ENCODE measurements at places on chromosomes 5 and 9. TPM values are rescaled to one million over a fixed set of nuclear protein-coding genes. Genes with fewer than 3 reads are reported as not detected.

Gene QRFP
- total RNA-seq: not detected

Gene DRD1
- not detected for total RNA-seq

DNA sequence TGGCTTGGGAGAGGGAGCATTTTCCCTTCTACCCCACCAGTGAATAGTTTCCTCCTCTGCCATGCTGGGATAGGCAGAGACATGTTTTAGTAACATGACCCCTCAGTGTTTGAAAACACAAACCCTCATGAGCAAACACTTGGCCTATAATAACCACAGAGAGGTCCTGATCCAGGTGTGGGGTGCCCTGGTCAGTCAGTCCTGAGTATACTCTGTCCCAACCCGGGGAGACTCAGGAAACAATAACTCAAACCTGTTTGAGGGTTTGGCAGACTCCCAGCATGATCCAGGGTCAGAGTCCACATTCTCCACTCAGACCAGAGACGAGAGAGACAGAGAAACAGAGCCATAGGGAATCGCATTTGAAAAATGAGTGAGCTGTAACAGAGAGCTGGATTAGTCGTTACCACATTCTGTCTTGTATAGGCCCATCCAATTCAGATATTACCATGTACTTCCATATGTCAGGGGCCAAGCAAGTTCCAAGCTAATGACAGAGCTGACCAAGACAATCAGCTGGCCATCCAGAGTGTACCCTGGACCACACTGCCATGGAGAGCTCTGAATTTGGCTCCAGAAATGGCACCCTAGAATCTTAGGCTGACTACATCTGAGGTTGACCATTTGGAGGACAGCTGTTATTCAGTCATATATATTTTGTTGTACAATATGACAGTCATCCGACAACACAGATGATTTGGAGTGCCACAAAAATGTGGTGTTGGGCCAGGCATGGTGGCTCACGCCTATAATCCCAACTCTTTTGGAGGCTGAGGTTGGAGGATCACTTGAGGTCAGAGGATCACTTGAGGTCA is 4.2 kb upstream of the CA9 start:
- DNase-seq: no peak

GRCh38 chr9:5688109-5688508 is 59.2 kb downstream of the RIC1 start:
- DNase-seq: no peak

DNA sequence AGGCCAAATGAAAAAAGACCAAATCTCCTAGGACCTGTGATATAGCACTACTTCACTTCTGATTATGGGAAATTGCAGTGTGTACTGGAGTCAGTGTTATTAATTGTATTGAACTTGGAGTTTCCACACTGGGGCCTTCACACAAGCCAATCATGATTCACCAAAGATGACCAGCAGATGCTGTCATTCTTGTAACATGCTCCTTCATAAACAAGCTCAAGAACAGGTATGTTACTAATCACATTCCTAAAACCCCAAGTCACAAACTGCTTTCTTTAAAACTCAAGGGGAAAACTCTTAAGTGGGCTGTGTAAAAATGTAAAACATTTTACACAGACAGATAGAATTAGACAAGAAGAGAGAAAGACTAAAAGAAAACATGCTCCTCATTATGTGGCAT is 5.6 kb downstream of the KLHL3 start:
- DNase-seq: no peak

GRCh38 chr5:79081779-79082178 is 12.2 kb downstream of the BHMT2 start:
- DNase-seq: no peak

DNA sequence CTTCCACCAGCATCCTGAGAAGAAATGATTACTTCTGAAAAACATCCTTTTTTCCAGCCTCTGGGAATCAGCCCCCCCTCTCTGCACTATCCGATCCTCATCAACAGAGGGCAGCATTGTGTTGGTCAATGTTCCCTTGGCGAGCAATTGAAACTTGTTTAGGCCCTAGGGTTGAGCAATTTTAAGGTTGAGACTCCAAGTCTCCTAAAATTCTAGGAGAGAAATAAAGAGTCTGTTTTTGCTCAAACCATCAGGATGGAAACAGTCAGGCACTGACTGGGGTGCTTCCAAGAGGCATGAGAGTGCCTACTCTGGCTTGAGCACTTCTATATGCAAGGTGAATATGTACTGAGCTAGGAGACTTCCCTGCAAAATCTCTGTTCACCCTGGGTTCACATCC is 12.4 kb upstream of the CYFIP2 start:
- DNase-seq: no peak

DNA sequence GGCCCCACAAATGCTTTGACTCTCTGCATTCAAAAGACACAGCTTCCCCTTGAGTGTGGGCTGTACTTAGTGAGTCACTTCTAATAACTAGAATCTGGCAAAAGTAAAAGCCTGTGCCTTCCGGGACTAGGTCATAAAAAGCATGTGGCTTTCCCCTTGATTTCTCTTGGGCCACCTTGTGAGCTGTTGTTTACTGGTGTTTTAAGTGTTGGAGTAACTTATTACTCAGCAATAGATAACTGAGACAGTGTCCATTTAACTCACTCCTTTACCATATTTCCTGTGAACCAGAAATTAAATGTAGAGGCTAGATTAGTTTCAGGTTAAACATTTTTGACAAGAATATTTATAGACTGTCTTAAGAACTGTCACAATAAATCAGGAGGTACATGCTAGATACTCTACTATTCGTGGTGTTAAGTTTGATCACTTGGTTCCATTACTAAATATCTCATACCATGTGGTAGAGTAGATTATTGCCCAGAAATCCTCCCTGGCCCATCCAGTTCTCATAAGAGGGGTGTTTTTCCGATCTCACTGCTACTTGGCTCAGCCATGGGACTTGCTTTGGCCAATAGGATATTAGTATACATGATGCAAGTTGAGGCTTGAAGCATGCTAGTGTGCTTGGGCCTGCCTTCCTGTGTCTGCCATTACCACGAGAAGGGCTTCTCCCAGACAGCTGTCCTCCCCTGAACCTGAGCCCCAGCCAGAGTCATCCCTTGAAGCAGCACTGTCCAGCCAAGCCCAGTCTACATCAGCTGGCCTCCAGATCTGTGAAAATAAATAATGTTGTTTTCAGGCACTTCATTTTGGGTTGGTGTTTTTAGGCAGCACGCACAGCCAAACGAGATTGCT is 10.4 kb upstream of the CMBL start:
- peak; percentile 27 for DNase-seq

- DNase-seq: no peak
Observed at GRCh38 chr9:92727716-92728700, 36.6 kb downstream of the BICD2 start.

- DNase-seq: no peak
Observed at GRCh38 chr5:83245037-83245436, 167.7 kb downstream of the XRCC4 start.

DNA sequence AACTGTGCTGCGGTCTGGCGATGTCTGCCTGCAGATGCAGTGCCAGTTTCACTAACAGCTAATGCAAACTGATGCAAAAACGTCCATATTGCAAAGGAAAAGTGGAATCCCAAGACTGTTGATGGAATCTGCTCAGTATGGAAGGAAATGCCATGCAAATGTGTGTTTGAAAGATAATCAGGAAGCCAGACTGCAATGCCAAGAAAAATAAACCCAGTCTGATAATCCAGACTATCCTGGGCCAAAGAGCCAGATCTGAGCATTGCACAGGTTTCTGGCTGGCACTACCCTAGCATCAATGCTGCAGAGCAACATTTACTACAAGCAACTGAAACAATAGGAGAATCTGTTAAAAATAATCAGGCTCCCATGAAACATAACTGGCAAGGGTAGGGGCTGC is 130.3 kb downstream of the FSTL4 start:
- DNase-seq: no peak

GRCh38 chr9:78439866-78440830 is 143.2 kb downstream of the PSAT1 start:
- DNase-seq: no peak

- no peak for DNase-seq
Observed at GRCh38 chr5:143207563-143208364, 195.7 kb downstream of the NR3C1 start.

DNA sequence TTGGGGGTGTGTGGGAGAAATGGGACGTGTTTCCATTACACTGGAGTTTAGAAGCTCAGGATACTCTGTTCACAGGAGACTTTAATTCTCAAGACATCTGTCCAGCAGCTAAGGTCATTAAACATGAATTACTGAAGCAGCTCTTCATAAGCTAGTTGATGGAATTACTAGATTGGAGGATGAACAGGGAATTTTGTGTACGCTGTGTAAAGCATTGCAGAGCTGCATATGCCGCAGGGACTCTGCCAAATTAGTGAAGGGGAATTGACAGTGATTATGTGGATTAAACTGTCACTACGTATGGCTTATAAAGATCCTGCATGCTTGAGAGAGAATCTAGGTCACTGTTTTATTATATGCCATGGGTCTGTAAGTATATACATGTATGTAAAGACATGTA is 177.5 kb upstream of the TBC1D2 start:
- no peak for DNase-seq
